Heart left ventricle (tissue), 16 donors: ENCODE measurements at places on chromosomes 1 and 21. TPM values are rescaled to one million over a fixed set of nuclear protein-coding genes. Genes with fewer than 3 reads are reported as not detected.

DNA sequence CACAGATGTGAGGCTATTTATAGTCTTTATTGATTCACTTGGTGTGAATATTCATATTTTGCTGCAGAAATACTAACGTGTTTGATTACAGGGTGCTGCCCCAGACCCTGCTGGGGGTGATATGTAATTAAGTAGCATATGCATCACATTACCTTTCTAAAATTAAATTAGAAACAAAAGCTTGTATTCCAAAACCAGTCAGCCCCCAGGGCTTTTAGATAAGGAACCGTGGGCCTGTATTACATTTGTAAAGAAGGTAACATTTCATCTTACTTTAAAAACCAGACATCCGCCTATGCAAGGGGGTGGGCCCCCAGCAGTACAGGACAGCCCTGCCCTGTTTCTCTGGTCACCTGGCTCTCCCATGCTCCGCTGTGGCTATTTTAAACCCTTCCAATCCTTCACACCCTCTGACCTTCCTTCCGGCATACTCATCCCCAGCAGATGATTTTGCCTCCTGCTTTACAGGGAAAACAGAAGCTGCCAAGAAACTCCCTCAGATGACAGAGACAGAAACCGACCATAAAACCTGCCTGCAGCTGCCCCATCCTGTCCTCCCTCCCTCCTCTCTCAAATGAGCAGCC lies 22.0 kb upstream of the KCNC4 start:
- no peaks in the 10 kb centered on the region for H3K27me3 ChIP-seq
- DNase-seq, result no peak
- peaks cover 32% of the 10 kb centered on the region for H3K4me1 ChIP-seq
- peak overlapping the region; percentile 49 for H3K27ac ChIP-seq
- no peak overlapping the region for H3K4me3 ChIP-seq
- H3K36me3 ChIP-seq, result no peaks in the 10 kb centered on the region

Gene OR14A16
- total RNA-seq, result not detected

DNA sequence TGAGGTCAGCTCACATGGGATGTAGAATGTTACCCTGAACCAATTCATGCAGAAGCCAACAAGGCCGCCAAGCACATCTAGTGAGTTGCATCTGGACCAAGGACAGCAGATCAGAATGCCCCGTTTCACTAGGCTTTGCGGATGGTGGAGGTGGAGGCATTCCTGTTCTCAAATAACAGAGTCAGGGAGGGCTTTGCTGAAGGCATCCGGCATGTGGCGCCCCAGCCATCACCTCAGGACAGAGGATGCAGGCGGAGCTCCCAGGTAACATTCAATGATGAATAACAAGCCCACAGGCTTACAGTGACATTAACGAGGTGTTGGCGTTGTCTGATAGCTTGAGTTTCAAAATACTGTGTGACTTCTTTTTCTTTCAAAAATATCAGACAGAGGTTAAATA lies 476.2 kb downstream of the CAMTA1 start:
- H3K4me1 ChIP-seq, result no peaks in the 10 kb centered on the region
- DNase-seq, result no peak
- peaks cover 10% of the 10 kb centered on the region for H3K27me3 ChIP-seq
- H3K36me3 ChIP-seq, result no peaks in the 10 kb centered on the region
- no peak overlapping the region for H3K4me3 ChIP-seq

DNA sequence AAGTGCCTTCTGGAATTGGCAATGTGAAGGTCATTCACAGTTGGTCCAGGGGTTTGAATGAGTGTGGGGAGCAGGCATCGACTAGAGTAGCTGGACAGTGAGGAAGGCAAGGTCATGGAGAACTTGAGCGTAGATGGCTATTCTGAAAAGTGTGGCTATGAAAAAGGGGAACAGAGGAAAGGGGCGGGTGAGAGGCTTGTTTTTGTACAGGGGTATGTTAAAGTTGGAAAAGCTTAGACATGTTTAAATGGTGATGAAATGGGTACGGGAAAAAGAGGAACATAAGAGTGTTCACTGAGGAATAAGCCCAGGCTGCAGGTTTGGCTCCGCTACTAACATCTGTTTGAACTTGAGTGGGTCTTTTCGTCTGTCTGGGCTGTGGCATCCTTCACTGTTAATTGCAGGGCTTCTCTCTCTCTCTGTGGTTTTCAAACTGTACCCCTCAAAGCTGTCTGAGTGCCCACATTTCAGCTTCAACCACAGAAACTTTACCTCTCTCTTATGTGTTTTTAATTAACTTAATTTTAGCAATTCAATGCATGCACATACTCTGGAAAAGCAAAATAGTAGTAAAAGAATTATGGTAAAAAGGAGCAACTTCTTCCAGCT lies 70.8 kb upstream of the COA6 start:
- H3K4me3 ChIP-seq, result no peak overlapping the region
- DNase-seq, result no peak
- peaks cover 8% of the 10 kb centered on the region for H3K4me1 ChIP-seq
- H3K27ac ChIP-seq, result no peak overlapping the region
- H3K36me3 ChIP-seq, result no peaks in the 10 kb centered on the region

DNA sequence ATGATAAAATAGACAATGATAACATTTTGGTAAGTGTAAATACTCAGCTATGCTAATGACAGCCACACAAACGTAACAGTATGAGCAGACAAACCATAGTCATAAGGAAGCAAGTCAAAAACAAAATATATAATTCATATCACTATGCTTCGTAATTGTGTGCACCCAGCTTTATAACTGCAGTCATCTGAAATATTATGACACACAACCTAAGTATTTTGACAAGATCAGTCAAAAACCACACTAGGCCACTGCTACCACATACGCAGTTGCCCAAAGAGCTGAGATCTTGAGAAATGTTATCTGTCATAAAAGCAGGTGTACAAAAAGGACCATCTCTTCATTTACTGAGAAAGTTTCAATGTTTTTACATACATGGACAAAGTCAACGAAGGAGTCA lies 26.0 kb downstream of the RNASEL start:
- no peak overlapping the region for H3K27ac ChIP-seq
- H3K4me1 ChIP-seq, result no peaks in the 10 kb centered on the region
- no peak for DNase-seq
- H3K36me3 ChIP-seq, result no peaks in the 10 kb centered on the region
- no peak overlapping the region for H3K4me3 ChIP-seq
- H3K27me3 ChIP-seq, result no peaks in the 10 kb centered on the region

Gene TFF1
- total RNA-seq, result not detected

DNA sequence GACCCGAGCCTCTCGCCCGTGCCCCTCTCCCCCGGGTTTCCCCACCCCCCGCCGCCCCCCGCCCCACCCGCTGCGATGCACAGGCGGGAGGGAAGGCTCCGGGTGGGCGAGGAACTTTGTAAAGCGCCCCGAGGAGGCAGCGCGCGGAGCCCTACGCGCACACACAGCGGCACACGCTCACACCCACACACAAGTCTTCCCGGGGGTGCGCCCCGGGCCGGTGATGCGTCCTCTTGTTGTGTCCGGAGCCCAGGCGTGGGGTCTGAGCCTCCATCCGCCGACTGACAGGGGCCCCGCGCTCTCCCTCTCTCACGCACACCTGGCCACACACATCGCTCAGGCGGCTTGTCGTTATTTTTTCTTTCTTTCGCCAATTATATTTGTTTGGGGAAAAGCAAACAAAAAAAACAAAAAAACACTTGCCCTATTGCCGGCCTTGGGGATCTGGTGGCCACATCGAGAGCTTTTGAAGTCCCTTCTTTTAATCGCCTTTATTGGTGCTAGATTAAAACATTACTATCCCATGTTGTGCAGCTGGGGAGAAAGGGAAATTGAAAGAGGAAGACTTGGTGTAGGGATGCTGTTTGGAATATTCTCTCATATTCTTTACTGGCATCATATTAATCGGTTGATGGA lies 770 bp downstream of the NTNG1 start:
- no peak for DNase-seq
- H3K36me3 ChIP-seq, result no peaks in the 10 kb centered on the region
- H3K4me3 ChIP-seq, result peak overlapping the region; percentile 59
- no peak overlapping the region for H3K27ac ChIP-seq
- H3K27me3 ChIP-seq, result peaks cover 67% of the 10 kb centered on the region

Gene G0S2
- 152 TPM for total RNA-seq

DNA sequence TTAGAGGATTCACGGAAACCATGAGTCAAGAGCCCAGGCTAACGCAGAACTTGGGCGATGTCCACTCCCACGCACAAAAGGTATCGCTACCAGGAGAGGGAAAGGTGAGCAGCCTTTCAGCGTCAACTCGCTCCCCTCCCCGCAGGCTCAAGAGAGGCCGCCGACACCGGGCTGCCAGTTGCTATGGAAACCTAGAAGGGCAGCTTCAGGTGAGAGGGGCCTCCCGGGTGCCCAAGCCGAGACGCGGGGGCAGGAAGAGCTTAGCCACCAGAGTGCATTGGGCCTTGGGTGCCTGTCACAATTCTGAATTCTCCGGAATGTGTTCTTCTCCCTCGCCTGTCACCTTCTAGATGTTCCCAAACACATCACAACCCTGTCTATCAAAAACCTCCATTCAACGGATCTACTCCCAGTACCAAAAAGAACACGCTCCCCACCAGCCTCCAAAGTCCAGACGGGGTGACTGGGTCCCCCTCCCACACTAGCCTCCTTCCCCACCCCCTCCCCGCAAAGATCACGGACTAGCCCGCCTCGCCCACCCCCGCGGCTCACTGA lies 694 bp downstream of the MEAF6 start:
- no peaks in the 10 kb centered on the region for H3K27me3 ChIP-seq
- peaks cover 3% of the 10 kb centered on the region for H3K36me3 ChIP-seq
- H3K27ac ChIP-seq, result no peak overlapping the region

GRCh38 chr1:6141592-6141991 lies 38.5 kb downstream of the CHD5 start:
- H3K27me3 ChIP-seq, result peaks cover 10% of the 10 kb centered on the region
- DNase-seq, result no peak
- no peaks in the 10 kb centered on the region for H3K4me1 ChIP-seq
- no peaks in the 10 kb centered on the region for H3K36me3 ChIP-seq
- H3K4me3 ChIP-seq, result no peak overlapping the region

DNA sequence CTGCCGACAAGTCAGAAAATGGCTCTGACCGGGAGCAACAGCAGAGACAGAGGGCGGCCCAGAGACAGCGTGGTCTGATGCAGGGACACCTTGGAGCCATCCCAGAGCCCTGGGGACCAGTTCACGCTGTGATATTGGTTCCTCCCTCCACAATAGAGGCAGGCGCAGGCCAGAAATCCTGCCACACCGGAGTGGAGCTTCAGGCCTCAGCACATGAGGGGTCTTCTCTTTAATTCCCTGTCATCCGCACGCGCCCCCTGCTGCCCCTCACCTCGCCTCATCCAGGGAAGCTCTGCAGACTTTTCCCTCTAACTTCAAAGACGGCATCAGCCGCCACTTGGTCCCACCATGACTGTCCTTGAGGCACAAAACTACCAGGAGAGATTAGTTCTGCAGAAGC lies 75.5 kb upstream of the ANGPTL1 start:
- DNase-seq, result no peak
- H3K27me3 ChIP-seq, result no peaks in the 10 kb centered on the region
- no peak overlapping the region for H3K27ac ChIP-seq
- H3K4me1 ChIP-seq, result peaks cover 4% of the 10 kb centered on the region
- no peak overlapping the region for H3K4me3 ChIP-seq

DNA sequence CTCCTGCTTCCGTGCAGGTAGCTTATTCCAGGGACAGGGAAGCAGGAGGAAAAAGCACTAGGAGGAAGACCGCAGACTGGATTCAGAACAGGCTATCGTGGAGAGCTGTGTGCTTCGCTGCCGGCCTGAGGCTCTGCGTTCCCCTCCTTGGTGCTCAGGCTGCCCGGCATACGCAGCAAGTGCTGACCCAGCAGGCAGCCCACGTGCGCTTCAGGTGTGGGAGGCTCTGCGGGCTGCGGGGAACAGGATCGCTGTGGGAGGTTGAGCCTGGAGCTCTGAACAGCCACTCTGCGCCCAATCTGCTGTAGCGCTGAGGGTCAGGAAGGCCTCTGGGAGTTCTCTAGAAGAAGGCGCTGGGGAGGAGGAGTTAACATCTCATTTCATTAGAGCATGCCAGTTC lies 27.9 kb downstream of the DOP1B start:
- no peaks in the 10 kb centered on the region for H3K36me3 ChIP-seq
- H3K27me3 ChIP-seq, result no peaks in the 10 kb centered on the region
- no peak for DNase-seq

DNA sequence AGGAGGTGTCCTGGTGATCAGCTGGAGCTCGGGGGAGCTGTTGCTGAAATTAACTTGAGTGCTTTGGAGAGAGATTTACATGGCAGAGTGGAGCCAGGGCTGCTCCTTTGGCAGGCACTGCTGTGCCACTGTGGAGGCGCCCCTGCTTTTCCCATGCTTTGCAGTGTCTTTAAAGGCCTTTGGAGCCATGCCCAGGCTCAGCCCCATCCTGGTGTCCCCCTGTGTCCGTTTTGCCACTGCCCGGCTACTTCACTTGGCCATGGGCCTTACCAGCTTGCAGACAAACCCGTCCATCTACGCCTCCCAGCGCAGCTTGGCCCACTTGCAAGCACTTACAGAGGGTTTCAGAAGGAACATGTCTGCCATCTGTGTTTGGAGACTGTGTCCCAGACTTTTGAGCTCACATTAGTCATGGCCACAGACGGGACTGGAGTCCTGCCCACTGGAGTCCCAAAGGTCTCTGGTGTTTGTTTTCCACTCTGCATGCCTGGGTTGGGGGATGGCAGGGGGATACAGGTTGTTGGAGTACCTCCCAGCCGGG lies 18.2 kb upstream of the LAMTOR5 start:
- H3K36me3 ChIP-seq, result no peaks in the 10 kb centered on the region
- no peak overlapping the region for H3K4me3 ChIP-seq
- DNase-seq, result peak; percentile 72
- H3K27me3 ChIP-seq, result no peaks in the 10 kb centered on the region
- peak overlapping the region; percentile 12 for H3K27ac ChIP-seq

Gene CCDC181
- 1.5 TPM for total RNA-seq

- peak overlapping the region; percentile 3 for H3K27ac ChIP-seq
- H3K4me3 ChIP-seq, result no peak overlapping the region
- no peaks in the 10 kb centered on the region for H3K36me3 ChIP-seq
- H3K27me3 ChIP-seq, result no peaks in the 10 kb centered on the region
- DNase-seq, result no peak
Measured at GRCh38 chr1:184078564-184079249, 27.2 kb downstream of the TSEN15 start.

- H3K4me1 ChIP-seq, result peaks cover 3% of the 10 kb centered on the region
- no peak overlapping the region for H3K4me3 ChIP-seq
- DNase-seq, result peak; percentile 3
Measured at GRCh38 chr1:205535096-205535495, 30.6 kb downstream of the CDK18 start.

Gene ZYG11A
- total RNA-seq, result 0.06 TPM

Gene PDPN
- total RNA-seq, result 9.7 TPM

Gene HORMAD1
- not detected for total RNA-seq

Gene SEMA4A
- 10.2 TPM for total RNA-seq

Gene GBP1
- total RNA-seq, result 5.5 TPM

DNA sequence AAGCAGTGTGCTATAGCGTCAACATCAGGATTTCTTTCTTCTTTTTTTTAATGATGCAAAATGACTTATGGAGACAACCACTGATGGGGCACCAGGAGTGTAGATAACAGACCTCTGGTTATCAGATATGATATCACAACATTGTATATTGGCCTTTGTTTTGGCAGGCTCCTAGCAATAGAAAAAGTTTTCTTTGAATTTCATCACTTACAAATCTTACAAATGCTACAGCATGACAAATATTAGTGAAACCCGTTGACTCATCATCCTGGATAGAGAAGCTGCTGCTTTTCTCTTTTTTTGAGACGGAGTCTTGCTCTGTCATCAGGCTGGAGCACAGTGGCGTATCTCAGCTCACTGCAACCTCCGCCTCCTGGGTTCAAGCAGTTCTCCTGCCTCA lies 92.9 kb downstream of the LTN1 start:
- H3K27me3 ChIP-seq, result no peaks in the 10 kb centered on the region
- no peak overlapping the region for H3K27ac ChIP-seq
- H3K36me3 ChIP-seq, result no peaks in the 10 kb centered on the region
- no peaks in the 10 kb centered on the region for H3K4me1 ChIP-seq
- no peak for DNase-seq

- H3K36me3 ChIP-seq, result no peaks in the 10 kb centered on the region
- DNase-seq, result no peak
- H3K27me3 ChIP-seq, result no peaks in the 10 kb centered on the region
- no peak overlapping the region for H3K27ac ChIP-seq
- H3K4me3 ChIP-seq, result no peak overlapping the region
Measured at GRCh38 chr21:40433538-40433937, 413.4 kb downstream of the DSCAM start.
